ENCODE measurements at places on chromosomes 4 and X.
A peak's percentile ranks its signal among the peaks of the same experiment; 100 is the strongest.

DNA sequence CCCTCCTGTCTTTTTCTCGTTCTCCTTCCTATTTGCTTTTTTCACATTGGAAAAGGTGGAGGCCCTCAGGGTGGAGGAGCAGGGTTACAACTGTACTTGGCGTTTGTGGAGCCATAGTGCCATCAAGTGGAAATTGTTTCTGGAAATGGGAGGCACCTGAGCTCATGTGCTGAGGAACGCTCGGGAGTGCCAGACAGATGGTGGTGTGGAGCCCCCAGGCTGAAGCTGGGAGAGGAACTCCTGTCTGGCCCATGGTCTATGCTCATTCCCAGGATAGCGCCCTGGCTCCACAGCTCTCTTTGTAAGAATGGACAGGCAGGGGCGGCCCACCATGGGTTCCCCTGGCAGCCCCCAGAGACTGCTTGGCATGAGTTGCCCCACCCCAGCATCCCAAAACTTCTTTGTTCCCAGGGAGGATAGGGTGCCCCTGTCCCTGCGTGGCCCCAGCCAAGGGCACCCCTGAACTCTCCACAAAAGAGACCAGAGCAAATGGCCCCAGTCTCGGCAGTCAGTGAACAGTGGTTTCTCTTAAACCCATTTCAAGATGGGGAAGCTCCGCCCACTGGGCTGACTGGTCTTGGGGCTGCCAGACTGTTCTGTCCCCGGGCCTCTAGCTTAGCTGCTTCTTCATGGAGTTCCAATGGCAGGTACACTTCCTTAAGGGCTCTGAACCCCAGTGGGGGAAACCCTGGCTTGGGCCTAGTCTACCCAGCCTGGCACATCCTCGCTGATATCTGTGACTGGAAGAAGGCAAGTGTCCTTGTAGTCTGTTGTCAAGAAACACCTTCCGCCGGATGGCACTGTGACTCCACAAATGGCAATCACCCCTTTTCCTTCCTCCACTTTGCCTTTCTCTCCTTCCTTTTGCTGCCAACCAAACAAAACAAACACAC, 70.1 kb downstream of the NBDY start:
- no peak for DNase-seq

DNA sequence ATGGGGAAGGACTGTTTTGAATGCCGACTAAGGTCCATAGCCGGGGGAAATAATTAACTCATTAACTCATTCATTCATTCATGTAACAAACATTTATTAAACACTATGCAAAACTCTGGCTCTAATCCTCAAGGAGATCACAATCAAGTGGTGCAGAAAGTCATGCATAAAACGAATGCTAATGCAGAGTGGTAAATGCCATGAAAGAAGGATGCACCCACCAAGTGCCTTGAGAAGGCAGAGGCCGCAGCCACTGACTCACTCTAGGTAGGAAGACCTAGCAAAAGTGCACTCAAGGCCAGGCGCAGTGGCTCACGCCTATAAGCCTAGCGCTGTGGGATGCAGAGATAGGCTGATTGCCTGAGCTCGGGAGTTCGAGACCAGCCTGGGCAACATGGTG, 22.9 kb downstream of the SLITRK2 start:
- no peak for DNase-seq

- no peak for DNase-seq
Measured at GRCh38 chrX:31350808-31351074, 278.9 kb upstream of the FTHL17 start.

- DNase-seq = peak; percentile 33
Measured at GRCh38 chr4:48546336-48546735, 56.3 kb downstream of the ZAR1 start.

DNA sequence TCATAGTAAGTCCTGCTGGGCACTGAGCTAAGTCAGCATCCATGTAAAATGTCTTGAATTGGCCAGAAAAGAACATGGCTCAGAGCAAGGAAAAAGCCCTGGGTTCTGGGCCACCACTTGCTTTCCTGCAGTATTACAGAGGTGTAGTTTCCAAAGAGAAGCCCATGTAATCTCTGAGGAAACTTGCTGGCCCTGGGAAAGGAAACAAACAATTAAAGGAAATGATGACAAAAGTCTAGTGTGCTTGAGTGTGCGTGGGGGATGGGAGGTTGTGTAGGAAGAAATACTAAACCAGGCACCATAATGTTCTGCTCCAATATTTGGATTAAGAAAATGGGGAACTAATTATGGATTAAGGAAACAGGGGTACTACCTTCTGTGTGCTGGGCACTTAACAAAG, 39.5 kb upstream of the SMIM10L2A start:
- DNase-seq = no peak

DNA sequence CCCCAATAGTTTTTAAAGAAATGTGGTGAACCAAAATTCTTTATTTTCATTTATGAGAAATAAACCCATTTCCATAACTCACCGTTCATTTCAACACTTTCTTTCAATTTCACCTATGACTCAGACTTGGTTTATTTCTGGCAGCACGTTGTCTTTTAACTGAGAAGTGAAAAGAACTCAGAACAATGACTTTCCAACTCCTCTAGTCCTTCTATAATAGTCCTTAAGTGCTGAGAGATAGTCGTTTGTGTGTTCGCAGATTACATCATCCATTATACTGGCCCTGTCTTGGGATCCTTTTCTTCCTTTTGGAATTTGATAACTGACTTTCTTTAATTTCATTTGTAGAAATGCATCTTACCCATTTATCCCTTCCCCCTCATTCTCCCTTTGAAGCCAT, 113.6 kb downstream of the GLUD2 start:
- DNase-seq = no peak

DNA sequence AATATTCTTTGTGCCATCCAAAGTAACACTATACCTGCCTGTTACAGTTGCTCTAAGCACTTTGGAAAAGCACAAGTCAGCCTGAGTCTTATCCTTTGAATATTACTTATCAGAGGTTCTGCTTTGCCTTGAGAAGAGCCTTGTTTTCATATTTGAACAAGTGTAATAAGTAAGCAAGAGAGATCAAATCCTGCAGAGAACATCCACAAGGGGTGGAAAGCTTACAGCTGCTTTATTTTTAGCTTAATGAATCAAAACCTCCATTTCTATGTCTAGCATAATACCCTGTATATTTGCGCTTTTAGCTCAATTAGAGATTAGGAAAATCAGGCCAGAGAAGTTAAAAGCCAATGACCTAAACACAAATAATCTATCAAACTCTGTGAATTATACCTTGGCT, 139.8 kb downstream of the CDS1 start:
- DNase-seq = no peak

DNA sequence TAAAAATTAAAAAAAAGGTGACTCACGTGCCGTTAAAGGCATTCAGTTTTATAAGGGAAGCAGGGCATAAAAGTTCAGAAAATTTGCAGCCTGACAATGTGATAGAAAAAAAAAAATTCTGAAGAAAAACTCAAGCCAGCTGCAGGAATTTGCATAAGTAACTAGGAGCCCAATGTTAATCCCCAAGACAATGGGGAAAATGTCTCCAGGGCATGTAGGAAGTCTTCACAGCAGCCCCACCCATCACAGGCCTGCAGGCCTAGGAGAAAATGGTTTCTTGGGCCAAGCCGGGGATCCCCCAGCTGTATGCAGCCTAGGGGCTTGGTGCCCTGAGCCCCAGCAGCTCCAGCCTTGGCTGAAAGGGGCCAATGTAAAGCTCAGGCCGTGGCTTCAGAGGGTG, 31.2 kb downstream of the CHM start:
- DNase-seq = no peak

- DNase-seq = no peak
Measured at GRCh38 chr4:110138551-110138950, 59.9 kb downstream of the ELOVL6 start.

- peak; percentile 89 for DNase-seq
Measured at GRCh38 chr4:139740531-139741041, 75.0 kb downstream of the MGST2 start.

DNA sequence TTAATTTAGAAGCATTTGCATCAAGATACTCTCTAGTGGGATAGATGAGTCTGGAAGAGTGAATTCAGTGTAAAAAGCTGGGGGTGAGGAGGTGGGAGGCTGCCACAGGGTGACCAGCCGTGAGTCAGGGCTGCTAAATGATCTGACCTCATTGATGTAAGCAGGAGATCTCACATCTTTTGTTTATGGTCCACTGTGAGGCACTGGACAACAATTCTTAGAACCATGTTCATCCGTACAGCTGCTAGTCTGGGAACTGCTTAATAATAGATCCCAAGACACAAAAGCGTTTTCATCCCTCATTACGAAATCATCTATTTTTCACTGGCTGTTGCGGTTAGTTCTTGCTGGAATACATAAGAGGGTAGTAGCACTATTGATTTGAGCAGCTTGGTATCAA, 14.1 kb downstream of the KLF3 start:
- DNase-seq = no peak

- no peak for DNase-seq
Measured at GRCh38 chr4:186449954-186450353, 105.4 kb downstream of the MTNR1A start.

- no peak for DNase-seq
Measured at GRCh38 chr4:106238820-106239420, 77.1 kb downstream of the TBCK start.

DNA sequence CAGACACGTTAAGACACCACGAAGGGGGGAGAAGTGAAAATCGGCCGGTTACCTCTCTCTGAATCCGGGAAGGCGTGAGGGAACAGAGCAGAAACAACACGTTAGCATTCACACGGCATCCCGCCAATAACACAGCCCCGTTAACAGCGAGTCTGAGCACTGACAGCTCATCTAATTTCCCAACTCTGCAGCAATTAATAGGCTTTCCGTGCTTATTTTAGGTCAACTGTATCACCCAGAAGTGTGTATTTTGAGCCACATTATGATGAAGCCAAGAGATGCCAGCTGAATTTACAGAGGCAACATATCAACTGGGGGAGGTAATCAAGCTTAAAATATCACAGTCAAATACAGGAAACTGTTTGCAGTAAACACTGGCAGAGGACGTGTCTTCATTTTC, 92.6 kb downstream of the NSUN7 start:
- no peak for DNase-seq

- DNase-seq = no peak
Measured at GRCh38 chr4:148850257-148850995, 408.2 kb upstream of the NR3C2 start.

DNA sequence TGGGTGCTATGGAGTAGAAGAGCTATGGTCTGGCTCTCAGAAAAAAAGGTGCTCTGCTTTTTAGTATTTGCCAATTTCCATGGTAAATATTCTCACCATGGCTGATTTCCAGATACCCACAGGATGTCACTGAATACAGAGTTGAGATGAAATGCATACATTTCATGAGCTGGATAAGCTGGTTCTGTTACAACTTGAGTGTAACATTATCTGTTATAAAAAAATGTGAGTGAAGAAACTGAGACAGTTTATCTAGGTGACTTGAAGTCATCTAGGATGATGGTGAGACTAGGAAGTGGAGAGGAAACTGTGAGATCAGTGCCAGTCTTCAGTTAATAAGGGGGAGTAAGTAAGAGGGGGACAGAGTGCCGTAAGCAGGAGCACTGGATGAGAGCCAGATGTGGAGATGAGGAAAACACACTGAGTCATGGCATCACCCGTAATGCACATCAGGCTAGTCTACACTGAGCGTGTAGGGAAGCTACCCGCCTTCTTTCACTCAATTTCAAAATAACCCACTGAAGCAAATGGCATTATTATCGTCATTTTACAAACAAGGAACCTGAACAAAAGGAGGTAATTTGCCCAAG, 5.0 kb downstream of the HPSE start:
- DNase-seq = no peak

DNA sequence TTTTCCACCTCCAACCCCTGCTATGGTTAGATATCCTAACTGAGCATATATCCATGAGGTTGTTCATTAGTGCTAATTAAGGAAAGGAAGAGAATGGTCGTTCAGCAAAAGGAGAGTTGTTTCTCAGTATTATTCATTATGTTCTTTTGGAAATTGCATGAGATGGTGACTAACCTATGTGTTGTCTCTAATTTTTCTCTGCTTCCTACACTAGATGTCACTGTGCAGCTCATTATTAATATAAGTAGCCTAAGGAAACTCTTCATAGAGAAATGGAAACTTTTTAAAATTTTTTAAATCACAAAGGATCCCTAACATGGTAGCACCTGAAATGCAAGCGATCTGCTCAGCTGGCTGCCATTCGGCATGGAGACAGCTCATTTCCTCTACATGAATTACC, 67.7 kb upstream of the FAM9A start:
- no peak for DNase-seq

DNA sequence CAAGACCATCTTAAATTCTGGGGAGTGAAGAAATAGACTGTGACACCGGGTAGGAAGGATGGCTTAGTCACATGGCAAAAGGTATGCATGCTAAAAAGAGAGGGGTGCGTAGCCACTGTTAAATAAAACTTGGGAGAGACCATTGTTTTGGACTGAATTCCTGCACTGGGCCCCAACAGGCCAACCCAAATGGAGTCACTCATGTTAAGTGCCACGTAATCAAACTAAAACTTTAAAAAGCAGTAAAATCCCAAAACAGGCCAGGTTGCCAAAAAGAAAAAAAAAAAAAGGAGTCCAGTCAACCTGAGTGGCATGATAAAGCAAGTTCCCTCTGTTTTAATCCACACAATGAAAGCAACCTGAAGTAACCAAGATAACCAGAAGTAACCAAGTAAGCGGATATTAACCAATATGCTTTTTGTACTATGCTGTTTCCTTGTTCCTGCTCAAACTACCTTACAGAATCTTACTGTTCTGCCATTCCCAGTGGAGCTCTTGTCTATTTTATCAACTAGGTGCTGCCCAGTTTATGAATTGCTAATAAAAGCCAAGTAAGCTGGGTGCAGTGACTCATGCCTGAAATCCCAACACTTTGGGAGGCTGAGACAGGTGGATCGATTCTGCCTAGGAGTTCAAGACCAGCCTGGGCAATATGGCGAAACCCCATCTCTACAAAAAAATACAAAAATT, 124.6 kb upstream of the ENPP6 start:
- DNase-seq = no peak

GRCh38 chrX:97159916-97160800, 276.4 kb downstream of the RPA4 start:
- peak; percentile 36 for DNase-seq

DNA sequence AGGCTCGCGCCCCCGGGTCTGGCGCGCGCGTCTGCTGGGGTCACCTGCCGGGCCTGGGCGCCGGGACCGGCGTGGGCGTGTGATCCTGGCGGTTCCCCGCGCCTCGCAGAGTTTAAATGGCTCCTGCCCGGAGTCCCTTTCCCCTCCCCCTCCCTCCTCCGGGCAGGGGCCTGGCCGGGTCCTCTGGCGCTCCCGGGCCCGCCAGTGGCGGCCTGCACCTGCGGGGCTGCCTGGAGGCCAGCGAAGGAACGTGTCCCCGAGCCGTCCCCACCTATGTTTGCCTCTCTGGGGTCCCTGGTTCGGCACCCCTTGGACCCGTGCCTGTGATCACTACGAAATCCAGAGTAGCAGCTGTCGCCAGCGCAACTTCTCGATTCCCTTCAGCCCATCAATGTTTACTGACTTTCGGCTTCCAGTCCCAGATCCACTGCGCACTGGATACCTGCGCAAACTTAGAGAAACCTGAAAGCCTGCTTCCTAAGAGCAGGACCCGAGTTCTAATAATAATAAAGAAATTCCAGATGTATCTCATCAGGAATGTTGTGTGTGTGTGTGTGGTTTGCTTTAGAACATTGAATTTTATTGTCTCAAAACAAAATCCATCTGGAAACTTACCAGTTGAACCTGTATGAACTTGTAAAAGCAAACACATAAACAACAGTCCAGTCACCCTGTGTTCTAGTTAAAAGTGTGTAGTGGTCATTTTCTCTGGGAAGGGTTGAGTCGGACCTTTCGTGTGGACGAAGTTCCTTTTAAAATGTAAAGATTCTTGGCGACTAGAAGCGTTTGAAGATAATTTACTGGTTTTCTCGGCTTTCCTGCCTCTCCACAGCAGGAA, 788 bp downstream of the SHROOM2 start:
- DNase-seq = no peak

GRCh38 chr4:184416913-184417734, 57.2 kb downstream of the IRF2 start:
- peak; percentile 47 for DNase-seq
